ENCODE measurements at places on chromosomes 5 and 9. TPM values are rescaled to one million over a fixed set of nuclear protein-coding genes. Genes with fewer than 3 reads are reported as not detected.

The FOXD4 gene
- not detected for total RNA-seq

DNA sequence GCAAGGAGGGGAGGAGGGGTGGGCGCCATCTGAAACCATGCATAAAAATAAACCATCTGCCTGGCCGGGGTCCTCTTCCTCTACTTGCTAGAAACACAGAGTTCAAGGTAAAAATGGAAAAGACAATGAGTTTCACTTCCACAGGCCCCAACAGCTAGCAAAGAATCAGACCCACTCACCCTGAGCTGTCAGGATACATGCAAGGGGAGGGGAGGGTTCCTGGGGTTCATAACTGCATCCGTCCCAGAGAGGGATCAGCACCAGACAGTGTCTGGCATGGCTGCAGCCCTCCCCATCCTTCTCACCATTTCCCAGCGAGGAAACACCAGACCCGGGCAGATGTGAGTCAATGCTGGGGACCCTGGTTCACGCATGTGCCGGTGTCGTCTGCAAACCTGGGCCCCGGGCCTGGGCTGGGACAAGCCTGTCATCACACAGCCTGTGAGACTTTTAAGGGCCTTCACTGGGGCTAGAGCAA is 55.4 kb downstream of the SEMA4D start:
- no peak for DNase-seq

- DNase-seq, result no peak
These were observed 292.5 kb downstream of the PARP8 start for GRCh38 chr5:50958852-50959457.

The RASA1 gene
- 26.0 TPM for total RNA-seq
